Neural progenitor cell (in vitro differentiated cells): ENCODE measurements at places on chromosomes 12 and 14. TPM values are rescaled to one million over a fixed set of nuclear protein-coding genes. Genes with fewer than 3 reads are reported as not detected.

GRCh38 chr14:95538801-95539509 is 4.1 kb downstream of the GLRX5 start:
- H3K27me3 ChIP-seq, result no peaks in the 10 kb centered on the region
- no peak overlapping the region for H3K27ac ChIP-seq
- H3K4me3 ChIP-seq, result no peak overlapping the region
- DNase-seq, result no peak
- H3K4me1 ChIP-seq, result peaks cover 23% of the 10 kb centered on the region

DNA sequence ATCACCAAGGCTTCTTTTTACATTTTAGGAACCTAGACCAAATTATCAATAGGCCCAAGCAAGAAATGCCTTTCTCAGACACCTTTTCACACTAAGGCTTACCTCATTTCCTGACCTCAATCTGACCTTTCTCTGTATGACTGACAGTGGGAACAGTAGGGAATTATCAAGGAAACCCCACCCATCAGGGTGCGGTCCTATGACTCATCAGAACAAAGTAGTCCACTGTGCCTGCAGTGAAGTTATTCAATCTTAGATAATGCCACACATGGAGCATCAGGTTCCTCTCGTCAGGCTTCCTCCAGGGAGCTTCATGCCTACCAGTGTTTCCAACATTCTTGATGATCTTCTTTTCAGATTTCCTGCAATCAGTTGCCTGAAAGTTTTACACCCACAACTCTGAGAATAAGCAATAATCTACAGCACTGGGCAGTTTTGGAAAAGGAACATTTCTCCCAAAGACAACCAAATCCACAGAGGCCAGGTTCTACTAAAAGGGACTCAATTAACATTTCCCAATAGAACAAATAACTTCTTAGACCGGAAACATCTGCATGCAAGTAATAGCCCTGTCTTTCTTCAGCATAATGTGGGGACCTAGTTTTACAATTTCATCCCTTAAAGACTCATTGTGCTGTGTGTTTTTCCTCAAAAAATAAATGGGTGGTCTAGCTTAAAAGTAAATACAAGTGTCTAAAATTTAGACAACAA is 35.9 kb upstream of the TMTC2 start:
- H3K27ac ChIP-seq, result no peak overlapping the region
- no peaks in the 10 kb centered on the region for H3K27me3 ChIP-seq
- no peak for DNase-seq

GDF11 gene
- 9.1 and 21.9 TPM in 2 replicates for total RNA-seq

DNA sequence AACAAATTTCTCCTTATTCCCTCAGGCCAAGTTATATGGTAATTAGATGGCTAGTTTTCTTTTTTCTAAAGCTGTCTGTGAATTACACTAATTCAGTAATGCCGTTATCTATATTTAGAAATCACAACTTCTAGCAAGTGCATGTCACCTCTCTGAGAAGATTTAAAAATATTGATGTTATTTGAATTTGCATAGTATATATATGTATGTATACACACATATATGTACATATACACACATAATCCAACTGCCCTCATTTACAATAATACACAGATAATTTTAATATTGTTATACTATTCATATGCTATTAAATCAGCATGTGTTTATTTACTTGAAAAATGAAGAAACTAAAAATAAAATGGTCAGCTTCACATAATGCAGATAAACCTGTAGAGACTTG is 563.9 kb downstream of the SLC16A7 start:
- H3K36me3 ChIP-seq, result no peaks in the 10 kb centered on the region
- no peak overlapping the region for H3K27ac ChIP-seq
- no peak overlapping the region for H3K4me3 ChIP-seq
- no peaks in the 10 kb centered on the region for H3K4me1 ChIP-seq
- DNase-seq, result no peak
- H3K27me3 ChIP-seq, result no peaks in the 10 kb centered on the region

DNA sequence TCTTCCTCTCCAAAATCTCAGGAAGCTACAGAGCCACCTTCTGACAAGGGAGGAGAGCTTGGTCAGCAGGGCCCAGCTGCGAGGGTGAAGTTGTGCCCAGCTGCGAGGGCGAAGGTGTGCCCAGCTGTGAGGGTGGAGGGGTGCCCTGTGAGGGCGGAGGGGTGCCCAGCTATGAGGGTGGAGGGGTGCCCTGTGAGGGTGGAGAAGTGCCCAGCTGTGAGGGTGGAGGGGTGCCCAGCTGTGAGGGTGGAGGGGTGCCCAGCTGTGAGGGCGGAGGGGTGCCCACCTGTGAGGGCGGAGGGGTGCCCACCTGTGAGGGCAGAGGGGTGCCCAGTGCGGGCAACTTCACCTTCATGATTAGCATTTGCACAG is 20.4 kb upstream of the TTC7B start:
- no peaks in the 10 kb centered on the region for H3K4me1 ChIP-seq
- H3K27me3 ChIP-seq, result no peaks in the 10 kb centered on the region
- no peak overlapping the region for H3K4me3 ChIP-seq
- DNase-seq, result no peak
- no peak overlapping the region for H3K27ac ChIP-seq

GRCh38 chr14:52043690-52044089 is 25.2 kb downstream of the NID2 start:
- no peak overlapping the region for H3K27ac ChIP-seq
- H3K4me3 ChIP-seq, result no peak overlapping the region
- DNase-seq, result peak; percentile 71
- H3K27me3 ChIP-seq, result no peaks in the 10 kb centered on the region

DNA sequence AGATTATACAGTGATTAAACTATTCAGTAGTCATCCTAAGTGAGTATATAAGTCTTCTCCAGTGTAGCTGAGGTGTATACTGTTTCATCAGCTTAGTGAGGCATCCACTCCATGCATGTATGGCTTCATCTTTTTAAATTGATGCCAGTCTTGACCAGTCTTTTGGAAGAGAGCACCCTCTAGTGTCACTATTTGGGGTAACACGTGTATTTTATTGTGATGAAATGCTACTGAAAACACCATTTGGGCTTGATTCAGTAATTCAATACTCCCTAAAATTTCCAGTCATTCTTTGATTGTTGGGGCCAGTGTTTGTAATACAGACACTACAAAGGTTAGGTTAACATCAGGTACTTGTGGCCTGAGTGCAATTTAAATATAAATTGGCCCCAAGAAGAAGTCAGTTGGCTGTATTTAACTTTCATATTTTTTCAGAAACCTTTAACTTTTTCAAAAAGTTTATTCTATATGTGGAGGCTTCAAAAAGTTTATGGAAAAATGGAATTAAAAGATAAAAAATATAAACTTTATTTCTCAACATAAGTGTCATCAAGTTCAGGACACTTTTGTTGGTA is 35.3 kb downstream of the MIPOL1 start:
- H3K27ac ChIP-seq, result no peak overlapping the region
- no peaks in the 10 kb centered on the region for H3K36me3 ChIP-seq
- peak; percentile 48 for DNase-seq
- H3K4me3 ChIP-seq, result no peak overlapping the region
- H3K4me1 ChIP-seq, result no peaks in the 10 kb centered on the region

DNA sequence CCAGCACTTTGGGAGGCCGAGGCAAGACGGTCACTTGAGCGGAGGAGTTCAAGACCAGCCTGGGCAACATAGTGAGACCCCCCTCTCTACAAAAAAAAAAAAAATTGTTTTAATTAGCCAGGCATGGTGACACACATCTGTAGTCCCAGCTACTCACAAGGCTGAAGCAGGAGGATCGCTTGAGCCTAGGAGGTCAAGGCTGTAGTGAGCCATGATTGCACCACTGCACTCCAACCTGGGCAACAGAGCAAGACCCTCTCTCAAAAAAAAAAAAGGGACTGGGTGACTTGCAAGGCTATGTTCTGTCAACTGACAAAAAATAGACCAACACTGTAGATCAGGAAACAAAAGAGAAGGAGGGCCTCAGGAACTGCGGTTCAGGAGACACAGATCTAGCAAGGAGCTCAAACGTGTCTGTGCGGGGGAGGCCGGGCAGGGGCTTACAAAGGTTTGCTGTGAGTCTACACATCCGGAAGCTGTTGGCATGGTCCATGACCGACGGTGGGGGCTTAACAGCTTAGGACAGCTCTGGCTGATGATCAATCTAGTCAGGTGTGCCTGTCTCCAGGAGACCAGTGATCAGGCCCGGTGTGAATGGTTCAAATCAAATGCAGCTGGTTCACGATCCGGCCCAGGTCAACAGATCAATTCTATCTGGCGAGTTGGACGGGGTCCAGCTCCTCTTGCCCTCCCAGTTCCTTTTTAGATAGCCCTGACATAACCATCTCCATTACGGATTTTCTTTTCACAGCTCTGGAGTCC is 31.7 kb upstream of the INF2 start:
- no peak overlapping the region for H3K27ac ChIP-seq
- DNase-seq, result no peak
- no peak overlapping the region for H3K4me3 ChIP-seq
- no peaks in the 10 kb centered on the region for H3K36me3 ChIP-seq
- no peaks in the 10 kb centered on the region for H3K27me3 ChIP-seq

- H3K36me3 ChIP-seq, result no peaks in the 10 kb centered on the region
- no peak overlapping the region for H3K4me3 ChIP-seq
- no peaks in the 10 kb centered on the region for H3K27me3 ChIP-seq
Observed at GRCh38 chr12:67534681-67535080, 113.9 kb upstream of the DYRK2 start.

CPNE8 gene
- 13.0 and 19.5 TPM in 2 replicates for total RNA-seq

SLC5A8 gene
- total RNA-seq, result not detected in 2 replicates

DNA sequence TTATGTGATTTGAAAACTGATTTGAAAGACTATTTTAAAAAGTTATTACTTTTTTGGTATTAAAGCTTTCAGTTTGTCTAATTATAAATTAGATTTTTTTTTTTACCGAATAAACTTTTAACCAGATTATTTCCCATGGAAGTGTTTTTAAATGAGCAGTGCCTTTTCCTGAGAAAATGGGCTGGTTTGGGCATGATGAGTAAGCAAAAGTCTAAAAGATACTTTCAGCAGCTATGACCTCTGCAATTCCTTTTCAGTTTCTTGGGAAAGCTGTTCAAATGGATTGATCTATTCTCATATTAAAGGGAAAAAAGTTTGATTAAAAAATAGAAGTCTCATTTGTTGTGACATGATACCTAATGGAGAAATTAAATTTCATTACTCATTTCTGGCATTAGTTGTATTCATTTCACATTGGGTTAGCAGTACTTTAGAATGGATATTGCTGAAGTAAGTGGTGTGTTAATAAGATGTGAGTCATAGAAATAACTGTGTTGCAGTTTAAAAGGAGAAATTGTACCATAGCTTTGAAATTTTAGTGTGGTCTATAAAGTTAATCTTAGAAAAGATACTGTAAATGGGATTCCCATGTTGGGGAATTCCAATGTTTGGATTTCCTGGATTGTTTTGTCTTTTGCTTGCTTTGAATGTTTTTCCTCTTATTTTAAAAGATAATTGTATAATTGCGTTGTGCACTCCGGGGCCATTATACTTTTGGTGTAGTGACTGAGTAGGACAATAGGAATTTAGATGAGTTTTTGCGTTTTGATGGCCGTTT is 21.0 kb downstream of the KTN1 start:
- H3K36me3 ChIP-seq, result no peaks in the 10 kb centered on the region
- H3K4me3 ChIP-seq, result no peak overlapping the region
- no peak overlapping the region for H3K27ac ChIP-seq
- peaks cover 19% of the 10 kb centered on the region for H3K4me1 ChIP-seq

SPTB gene
- 0.09 and 0.77 TPM in 2 replicates for total RNA-seq

- DNase-seq, result no peak
- no peaks in the 10 kb centered on the region for H3K27me3 ChIP-seq
- H3K27ac ChIP-seq, result no peak overlapping the region
- H3K36me3 ChIP-seq, result no peaks in the 10 kb centered on the region
- H3K4me1 ChIP-seq, result no peaks in the 10 kb centered on the region
Observed at GRCh38 chr12:59182658-59183455, 262.6 kb upstream of the LRIG3 start.

RHOJ gene
- total RNA-seq, result not detected in 2 replicates

DNA sequence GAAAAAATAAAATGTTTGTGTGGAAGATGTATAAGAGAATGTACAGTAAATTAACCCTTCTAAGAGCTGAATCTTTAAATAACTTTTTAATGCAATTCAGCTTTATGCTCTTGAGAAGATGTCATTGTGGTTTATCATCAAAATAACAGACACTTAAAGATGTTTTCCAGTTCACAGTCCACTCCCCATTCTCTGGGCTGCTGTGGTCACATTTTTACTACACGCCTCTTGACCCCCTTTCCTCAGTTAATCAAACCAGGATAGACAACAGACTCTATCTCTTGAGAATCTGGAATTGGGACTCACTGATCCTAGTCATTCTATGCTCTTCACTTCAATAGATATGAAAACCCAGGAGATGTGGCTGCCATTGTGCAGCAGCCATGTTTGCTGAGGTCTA is 24.7 kb upstream of the OR6J1 start:
- H3K4me3 ChIP-seq, result no peak overlapping the region
- DNase-seq, result no peak
- no peaks in the 10 kb centered on the region for H3K27me3 ChIP-seq
- no peak overlapping the region for H3K27ac ChIP-seq
